ENCODE measurements at places on chromosomes 12 and 14.

- no peak for DNase-seq
Observed at GRCh38 chr14:54548491-54548890, 18.4 kb upstream of the SAMD4A start.

DNA sequence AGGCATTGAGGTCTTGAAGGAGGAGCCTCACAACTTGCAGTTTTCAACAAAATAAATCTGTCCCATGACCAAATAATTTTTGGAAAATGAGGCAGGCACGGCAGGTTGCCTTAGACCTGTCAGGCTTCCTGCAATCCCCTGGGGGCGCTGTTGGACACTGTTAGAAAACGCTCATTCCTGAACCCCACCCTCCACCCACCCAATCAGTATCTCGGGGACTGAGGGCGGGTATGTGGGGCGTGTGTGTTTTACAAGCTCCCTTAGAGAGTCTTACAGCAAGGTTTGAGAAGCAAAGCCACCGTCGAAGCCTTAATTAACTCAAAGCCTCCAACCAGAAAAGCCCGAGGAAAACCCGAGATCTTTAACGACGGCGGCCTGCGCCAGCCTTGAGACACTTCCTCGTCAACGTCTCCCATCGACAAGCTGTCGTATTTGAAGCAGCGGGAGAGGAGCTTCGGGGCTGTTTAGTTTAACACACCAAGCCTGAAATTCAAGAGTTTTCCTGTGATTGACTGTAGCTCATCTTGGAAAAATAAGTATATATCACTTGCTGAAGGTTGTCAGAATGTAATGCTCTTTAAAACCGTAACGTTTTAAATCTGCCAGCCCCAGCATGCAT is 123.0 kb downstream of the GLT1D1 start:
- no peak for DNase-seq

- DNase-seq, result no peak
Observed at GRCh38 chr12:108985750-108986149, 35.1 kb downstream of the SVOP start.

- DNase-seq, result no peak
Observed at GRCh38 chr12:23898121-23898520, 51.3 kb downstream of the SOX5 start.

- DNase-seq, result no peak
Observed at GRCh38 chr14:73878436-73878835, 8.2 kb upstream of the ZNF410 start.

DNA sequence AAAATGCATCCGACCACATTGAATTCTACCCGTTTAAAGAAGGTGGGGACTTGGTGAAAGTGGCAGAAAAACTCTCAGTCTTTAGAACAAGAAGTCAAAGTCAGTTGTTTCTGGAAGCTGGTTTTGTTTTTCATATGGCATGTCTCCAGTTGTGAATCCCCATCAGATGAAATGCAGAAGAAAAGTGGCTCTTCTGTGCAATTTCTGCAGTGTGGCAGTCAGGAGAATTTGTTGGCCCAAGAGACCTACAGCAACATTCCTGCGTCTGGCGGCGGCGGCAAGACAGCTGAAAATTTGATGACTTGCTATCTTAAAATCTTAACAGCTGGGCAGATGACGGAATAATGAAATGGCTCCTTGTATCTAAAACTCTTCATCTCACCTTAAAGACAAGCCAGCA is 201.5 kb downstream of the FOXN3 start:
- DNase-seq, result no peak

DNA sequence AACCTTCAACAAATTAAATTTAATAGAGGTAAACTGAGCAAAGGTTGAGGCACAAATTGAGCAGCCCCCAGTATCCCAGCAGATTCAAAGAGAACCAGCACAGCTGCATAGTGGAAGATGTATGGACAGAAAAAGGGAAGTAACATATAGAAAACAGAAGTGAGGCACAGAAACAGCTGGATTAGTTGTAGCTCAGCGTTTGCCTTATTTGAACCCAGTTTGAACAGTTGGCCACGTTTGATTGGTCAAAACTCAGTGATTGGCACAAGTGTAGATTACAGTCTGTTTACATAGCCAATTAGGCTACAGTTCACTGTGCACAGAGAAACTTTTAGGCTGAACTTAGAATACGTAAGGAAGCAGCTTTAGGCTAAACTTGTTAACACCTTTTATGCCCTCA is 315.5 kb downstream of the RMST start:
- no peak for DNase-seq

- DNase-seq, result peak; percentile 72
Observed at GRCh38 chr14:102594514-102595175, 2.2 kb downstream of the RCOR1 start.

GRCh38 chr14:105839425-105840265 is 313.3 kb downstream of the TMEM121 start:
- no peak for DNase-seq

- no peak for DNase-seq
Observed at GRCh38 chr12:34289431-34290380, 267.4 kb downstream of the ALG10 start.

DNA sequence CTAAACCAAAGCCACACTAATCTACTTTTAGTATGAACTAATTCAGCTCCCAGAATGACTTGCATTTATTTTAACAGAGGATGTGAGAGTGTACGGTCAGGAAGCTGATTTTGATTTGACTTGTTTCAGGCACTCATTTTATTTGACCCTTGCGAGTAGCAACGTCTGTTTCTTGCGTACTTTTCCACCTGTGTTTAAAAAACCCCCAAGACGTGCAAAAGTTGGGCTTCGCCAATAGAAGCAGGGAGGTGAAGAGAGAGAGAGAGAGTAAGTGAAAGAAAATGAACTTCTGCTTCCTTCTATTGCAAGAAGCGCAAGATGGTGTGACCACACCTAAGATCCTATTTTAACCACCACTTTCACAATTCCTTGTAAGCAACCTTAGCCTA is 6.7 kb upstream of the SLC15A4 start:
- no peak for DNase-seq

- DNase-seq, result no peak
Observed at GRCh38 chr12:131378861-131379665, 331.8 kb upstream of the SFSWAP start.

- DNase-seq, result no peak
Observed at GRCh38 chr12:47808574-47809365, 10.9 kb downstream of the HDAC7 start.

DNA sequence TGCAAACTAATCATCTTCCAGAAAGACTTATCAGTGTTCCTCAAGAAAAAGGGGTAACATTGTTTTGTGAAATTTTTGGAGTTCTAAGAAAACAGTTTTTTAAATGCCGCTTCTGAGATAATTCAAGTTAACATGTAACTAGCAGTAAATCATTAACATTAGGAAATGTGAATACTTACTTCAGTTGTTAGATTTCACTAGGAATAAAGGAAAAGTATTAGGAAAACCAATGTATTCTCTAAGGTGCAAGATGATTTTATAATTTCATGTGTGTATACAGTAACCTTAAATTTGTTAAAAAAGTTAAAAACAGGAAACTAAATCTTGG is 36.8 kb downstream of the PAPOLA start:
- no peak for DNase-seq

DNA sequence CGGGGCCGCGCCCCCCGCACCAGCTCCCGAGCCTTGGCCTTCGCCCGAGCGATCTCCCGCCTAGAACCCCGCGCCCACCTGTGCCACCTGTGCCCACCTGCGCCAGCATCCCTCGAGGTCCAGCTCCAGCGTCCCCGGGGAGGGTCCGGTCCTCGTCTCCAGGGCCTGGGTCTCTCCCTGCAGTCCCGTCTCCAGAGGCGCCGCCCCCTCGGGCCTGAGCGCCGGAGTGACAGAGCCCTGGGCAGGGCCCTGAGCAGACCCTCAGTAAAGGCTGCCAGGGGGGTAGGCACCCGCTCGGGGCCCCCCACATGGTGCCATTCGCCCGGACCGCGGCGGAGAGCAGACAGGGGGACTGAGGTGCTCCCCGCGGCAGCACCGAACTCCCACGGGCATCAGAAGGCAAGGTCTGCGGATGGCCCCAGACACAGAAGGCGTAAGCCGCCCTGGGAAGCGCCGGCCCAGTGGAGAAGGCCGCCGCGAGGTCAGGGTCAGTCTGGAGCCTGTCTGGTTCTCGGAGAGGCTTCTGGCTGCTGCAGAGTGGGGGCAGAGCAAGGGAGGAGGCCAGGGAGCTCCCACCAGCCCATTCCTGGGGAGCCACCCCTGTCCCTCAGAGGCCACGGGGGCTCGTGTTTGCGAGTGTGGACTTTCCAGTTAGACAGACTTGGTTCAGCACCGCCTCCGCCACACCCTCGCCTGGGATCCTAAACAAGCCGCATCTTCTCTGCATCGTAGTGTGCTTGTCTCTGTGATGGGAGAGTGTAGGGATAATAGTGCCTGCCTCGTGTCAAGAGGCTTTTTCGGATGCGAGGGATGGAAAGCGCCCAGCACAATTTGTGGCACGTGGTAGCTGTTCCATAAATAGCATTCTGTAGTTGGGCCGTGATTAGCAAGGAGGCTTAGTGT is 1.1 kb upstream of the PPP1R13B start:
- no peak for DNase-seq

GRCh38 chr12:100574187-100575074 is 947 bp downstream of the GAS2L3 start:
- DNase-seq, result peak; percentile 23

GRCh38 chr12:49893753-49894750 is 9.6 kb downstream of the FAIM2 start:
- no peak for DNase-seq

- DNase-seq, result no peak
Observed at GRCh38 chr12:120175062-120175461, 19.5 kb downstream of the GCN1 start.

DNA sequence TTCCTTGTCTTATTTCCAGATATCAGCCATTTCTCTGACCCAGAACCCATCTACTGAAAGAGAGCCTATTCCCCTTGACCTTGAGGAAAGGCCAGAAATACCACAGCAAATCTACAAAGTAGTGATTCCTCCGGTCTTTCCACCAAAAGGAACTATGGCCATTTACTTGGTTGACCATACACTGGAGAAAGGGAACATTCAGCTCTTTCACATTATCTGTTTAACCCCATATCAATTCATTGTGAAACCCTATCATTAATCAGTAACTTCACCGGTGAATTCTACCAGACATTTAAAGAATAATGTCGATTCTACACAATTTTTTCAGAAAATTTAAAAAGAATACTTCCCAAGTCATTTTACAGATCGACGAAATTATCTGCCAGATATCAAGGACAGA is 265.7 kb upstream of the CLEC14A start:
- no peak for DNase-seq

- DNase-seq, result no peak
Observed at GRCh38 chr14:105337966-105338741, 23.6 kb downstream of the PACS2 start.

- DNase-seq, result no peak
Observed at GRCh38 chr14:24483604-24484252, 24.3 kb downstream of the CMA1 start.

GRCh38 chr12:56104815-56105608 is 653 bp downstream of the PA2G4 start:
- no peak for DNase-seq

DNA sequence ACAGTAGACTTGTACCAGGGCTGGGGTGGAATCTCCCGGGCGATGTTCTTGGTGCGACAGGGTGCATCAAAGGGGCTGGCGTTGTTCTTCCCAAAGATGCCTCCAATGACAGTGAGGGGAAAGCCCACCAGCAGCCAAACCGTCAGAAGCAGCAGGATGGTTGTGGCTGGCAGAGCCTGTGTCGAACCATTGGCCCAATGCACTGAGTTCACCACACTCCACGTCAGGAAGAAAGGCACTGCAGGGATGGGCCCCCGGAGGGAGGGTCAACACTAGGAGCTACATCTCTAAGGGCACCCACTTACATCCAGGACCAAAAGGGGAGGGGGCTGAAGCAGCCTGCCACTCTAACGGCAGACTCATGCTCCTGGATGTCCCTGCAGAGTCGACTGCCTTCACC is 1.8 kb upstream of the IPO4 start:
- no peak for DNase-seq

DNA sequence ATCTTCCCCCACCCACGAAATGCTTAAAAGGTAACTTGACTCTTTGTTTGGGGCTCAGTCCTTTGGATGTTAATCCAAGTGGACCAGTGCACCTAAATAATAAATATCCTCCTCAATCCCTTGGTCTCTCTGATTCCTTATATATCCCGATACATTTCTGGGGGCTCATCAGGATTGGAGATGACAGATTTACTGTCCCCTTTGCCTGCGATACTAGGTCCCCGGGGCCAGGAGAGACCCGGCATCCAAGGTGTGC is 26.3 kb downstream of the KLRK1 start:
- no peak for DNase-seq

GRCh38 chr12:133073836-133074235 is 6.9 kb upstream of the ZNF140 start:
- DNase-seq, result no peak

DNA sequence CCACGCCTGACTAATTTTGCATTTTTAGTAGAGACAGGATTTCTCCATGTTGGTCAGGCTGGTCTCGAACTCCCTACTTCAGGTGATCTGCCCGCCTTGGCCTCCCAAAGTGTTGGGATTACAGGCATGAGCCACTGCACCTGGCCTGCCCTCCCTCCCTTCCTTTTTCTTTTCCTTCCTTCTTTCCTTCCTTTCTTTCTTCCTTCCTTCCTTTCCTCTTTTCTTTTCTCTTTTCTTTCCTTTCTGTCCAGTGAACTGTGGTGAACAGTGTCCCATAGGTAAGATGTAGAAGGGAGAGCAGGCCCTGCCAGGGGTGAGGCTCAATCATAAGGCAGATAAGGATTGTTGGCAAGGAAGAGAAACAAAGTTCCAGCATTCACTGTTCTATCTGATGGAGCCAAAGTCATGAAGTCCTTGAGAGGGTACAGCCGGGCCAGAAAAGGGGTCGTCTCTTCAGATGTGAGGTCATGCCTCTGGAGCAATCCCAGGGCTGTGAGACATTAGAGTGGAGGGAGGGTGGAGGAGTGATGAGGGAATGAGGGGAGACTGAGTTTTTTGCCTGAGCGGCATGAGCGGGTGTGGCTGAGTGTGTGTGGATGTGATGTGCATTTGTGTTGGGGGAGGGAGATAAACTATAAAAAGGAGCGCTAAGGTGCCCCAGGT is 4.2 kb upstream of the MLF2 start:
- DNase-seq, result no peak

DNA sequence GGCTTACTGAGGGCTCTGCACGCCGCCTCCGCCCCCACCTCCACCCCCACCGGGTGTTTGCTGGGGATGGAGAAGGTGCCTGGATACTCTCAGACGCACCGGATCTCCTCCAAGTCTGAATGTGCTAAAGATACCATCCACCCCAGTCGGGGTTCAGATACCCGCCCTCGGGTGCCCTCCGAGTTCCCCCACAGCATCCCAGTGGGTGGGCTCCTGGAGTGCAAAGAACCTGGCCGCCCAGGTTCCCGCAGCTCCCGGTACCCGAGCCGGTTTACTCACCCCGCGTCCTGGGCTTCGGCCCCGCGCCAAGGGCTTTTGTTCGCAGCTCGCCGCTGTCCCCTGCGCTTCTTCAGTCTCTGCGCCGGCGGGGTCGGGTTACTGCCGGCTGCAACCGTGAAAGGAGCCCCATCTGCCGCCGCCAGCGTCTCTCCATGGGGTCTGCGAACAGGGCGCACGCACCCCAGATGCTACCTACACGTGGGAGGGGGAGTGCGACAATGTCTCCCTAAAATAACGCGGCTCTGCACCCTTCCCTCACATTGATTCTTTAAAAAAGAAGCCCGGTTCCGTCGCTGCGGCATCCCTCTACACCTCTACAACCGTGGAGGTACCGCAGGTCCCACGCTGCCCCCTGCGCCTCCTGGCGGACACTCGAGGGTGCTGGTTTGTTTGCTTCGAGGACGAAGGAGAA is at the start of gene CCDC177:
Gene CCDC177, minus strand, starts transcription at position 609 of the 691 bp plus-strand sequence. CDS start 1,249 bp downstream, outside the sequence.
- DNase-seq, result peak; percentile 75

- no peak for DNase-seq
Observed at GRCh38 chr14:59391388-59391787, 73.8 kb downstream of the GPR135 start.

Data from NCI-H2081 (cell line).